Tibial nerve (tissue), 4 donors: ENCODE measurements at places on chromosomes 6 and 20.
A peak's percentile ranks its signal among the peaks of the same experiment; 100 is the strongest.

GRCh38 chr6:100096936-100097335, 102.9 kb upstream of the MCHR2 start:
- H3K27me3 ChIP-seq, result no peaks in the 10 kb centered on the region
- DNase-seq, result no peak
- no peak overlapping the region for H3K27ac ChIP-seq
- no peaks in the 10 kb centered on the region for H3K36me3 ChIP-seq

GRCh38 chr20:3296261-3297078, 57.5 kb upstream of the SLC4A11 start:
- no peak overlapping the region for H3K4me3 ChIP-seq
- no peaks in the 10 kb centered on the region for H3K4me1 ChIP-seq
- peaks cover 97% of the 10 kb centered on the region for H3K36me3 ChIP-seq
- peak overlapping the region; percentile 13 for H3K27ac ChIP-seq

DNA sequence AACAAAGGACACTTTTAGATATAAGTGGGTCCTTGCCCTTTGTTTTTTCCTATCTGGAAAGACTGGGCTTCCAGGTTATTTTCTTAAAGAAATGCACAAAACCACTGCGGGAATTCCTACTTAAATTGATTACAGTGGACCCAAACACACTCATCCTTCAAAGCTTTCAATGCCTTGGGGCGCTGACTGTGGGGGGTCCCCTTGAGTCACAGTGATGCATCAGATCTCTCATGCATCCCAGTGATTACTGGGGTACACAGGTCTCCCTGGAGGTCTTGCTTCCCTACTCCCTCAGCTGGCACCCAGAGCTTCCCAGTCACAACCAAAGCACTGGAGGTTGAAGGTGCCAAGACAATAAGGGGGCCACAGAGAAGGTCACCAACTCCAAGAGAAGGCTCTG, 20.7 kb downstream of the ABHD12 start:
- H3K27ac ChIP-seq, result peak overlapping the region; percentile 95
- peaks cover 20% of the 10 kb centered on the region for H3K4me1 ChIP-seq
- H3K27me3 ChIP-seq, result no peaks in the 10 kb centered on the region
- no peaks in the 10 kb centered on the region for H3K36me3 ChIP-seq

DNA sequence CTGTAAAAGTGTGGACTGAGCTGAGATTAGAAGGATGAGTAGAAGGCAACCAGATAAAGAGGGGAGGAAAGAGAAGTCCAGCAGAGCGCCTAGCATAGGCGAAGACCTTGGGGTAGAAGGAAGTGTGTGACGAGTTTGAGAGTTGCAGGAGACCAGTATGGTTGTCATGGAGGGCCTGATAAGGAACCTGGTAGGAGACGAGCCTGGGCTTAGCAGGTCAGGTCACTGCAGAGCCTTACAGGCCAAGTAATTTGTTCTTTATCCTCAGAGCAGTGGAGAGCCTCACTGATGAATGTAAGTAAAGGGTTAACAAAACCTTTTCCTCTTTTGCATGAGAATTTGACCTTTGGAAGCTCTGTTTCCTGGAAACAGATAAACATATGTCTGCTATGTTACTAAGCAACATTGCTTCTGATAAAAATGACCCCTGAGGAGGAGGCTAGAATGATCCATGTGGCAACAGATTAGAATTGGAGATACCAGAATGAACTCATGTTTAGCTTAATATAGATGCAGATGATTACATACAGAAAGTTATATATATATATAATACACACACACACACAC, 2.9 kb upstream of the TMEM74B start:
- H3K27ac ChIP-seq, result no peak overlapping the region
- no peaks in the 10 kb centered on the region for H3K36me3 ChIP-seq
- H3K4me1 ChIP-seq, result peaks cover 12% of the 10 kb centered on the region

- peaks cover 30% of the 10 kb centered on the region for H3K27me3 ChIP-seq
- H3K4me3 ChIP-seq, result peak overlapping the region; percentile 28
- H3K4me1 ChIP-seq, result peaks cover 18% of the 10 kb centered on the region
- no peaks in the 10 kb centered on the region for H3K36me3 ChIP-seq
These were observed 162.1 kb upstream of the ZNF337 start for GRCh38 chr20:25858495-25859425.

DNA sequence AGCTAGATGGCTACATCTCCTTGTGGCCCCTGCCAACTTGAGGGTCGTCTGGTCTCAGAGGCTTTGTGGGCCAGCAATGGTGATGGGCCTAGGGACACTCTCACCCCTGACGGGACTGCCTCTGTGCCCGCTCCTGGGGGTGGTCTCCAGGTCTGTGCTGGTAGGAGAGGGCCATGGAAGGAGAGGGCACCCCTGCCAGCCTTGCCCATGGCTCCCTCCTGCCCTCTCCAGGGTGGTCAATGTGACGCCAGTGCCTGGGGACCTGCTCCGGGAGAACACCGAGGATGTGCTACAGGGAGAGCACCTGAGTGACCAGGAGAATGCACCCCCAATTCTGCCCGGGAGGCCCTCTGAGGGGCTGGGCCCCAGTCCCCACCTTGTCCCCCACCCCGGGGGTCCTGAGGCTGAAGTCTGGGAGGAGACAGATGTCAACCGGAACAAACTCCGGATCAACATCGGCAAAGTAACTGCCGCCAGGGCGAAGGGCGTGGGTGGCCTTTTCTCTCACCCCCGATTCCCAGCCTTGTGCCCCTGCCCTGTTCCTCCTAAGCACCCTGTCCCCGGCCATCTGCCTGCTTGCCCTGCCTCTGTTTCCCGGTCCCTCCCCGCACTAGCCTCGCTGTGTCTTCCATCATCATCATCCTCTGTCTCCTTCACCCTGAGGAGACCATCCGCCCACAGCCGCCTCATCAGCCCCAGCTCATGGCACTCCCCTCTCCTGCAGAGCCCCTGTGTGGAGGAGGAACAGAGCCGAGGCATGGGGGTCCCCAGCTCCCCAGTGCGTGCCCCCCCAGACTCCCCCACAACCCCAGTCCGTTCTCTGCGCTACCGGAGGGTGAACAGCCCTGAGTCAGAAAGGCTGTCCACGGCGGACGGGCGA, 15.8 kb downstream of the TTBK1 start:
- no peak overlapping the region for H3K27ac ChIP-seq
- no peak for DNase-seq
- no peaks in the 10 kb centered on the region for H3K36me3 ChIP-seq
- H3K4me3 ChIP-seq, result no peak overlapping the region
- peaks cover 16% of the 10 kb centered on the region for H3K27me3 ChIP-seq

GRCh38 chr6:37865504-37865903, 46.0 kb downstream of the ZFAND3 start:
- peaks cover 12% of the 10 kb centered on the region for H3K4me1 ChIP-seq
- no peak for DNase-seq
- H3K27me3 ChIP-seq, result no peaks in the 10 kb centered on the region
- no peak overlapping the region for H3K27ac ChIP-seq

DNA sequence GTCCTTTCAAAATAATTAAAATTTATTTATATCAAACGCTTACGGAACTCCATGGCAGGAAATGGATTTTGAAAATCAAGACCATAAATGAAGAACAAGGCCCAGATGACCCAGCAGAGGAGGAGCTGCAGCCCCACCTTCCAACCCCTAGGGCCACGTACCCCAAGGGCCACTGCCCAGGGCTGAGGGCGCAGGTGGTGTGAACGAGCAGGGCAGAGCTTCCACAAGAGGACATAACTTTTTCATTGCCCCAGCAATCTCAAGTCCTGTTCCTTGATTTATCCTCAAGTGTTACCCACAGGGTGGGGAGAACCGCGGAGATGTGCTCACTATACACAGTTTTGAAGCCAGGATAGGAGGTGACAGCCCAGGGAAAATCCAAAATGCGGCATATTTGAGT, 42.8 kb downstream of the PSMG4 start:
- H3K36me3 ChIP-seq, result peaks cover 19% of the 10 kb centered on the region
- H3K4me1 ChIP-seq, result no peaks in the 10 kb centered on the region
- H3K4me3 ChIP-seq, result no peak overlapping the region
- no peak for DNase-seq

DNA sequence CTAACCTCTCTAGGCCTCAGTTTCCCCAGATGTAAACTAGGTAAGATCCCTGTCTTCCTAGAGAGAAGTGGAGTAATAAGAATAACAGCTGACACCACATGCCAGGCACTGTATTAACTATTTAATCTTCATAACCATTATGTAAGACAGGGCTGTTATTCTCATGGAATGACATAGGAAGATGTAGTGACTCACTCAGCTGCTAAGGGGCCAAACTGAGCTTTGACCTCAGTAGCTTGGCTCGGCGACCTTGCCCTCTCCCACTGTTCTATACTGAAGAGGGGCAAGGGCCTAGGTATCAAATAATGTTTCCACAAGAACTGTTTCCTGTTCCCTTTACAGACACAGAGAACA, 2.9 kb upstream of the MDGA1 start:
- DNase-seq, result no peak
- no peak overlapping the region for H3K27ac ChIP-seq
- H3K4me1 ChIP-seq, result no peaks in the 10 kb centered on the region
- no peaks in the 10 kb centered on the region for H3K36me3 ChIP-seq

DNA sequence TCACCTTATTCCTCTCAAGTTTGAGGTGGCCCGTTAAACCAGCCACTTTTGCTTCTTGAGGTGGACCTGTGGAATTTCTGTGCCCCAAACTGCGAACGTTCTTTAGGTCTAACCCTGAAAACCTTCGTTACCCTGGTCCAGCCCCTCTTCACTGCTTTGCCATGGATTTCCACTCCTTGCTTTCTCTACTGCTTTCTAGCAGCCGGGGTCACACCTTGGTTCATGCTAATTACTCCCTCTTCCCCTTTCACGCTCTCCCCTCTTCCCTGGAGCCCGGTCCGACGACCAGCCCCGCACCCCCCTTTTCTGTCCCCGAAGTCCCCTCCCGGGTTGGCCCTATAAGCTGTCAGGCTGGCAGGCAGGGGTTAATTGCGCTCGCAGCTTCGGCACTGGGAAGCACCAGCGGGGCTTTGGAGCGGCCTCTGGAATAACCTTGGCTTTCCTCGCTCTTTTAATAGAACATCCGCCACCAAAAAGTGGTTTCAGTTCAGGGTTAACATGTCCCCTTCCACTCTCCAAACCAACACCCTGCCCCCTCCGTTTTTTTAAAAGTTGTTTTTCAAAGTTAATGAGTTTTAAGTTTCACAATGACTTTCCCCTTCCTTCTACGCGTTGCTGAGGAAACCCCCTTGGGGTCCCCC, 1.4 kb upstream of the HIVEP1 start:
- peaks cover 22% of the 10 kb centered on the region for H3K4me1 ChIP-seq
- H3K27ac ChIP-seq, result peak overlapping the region; percentile 97
- peak; percentile 36 for DNase-seq
- H3K4me3 ChIP-seq, result peak overlapping the region; percentile 85
- H3K36me3 ChIP-seq, result no peaks in the 10 kb centered on the region

- H3K27ac ChIP-seq, result no peak overlapping the region
- no peak overlapping the region for H3K4me3 ChIP-seq
- H3K4me1 ChIP-seq, result no peaks in the 10 kb centered on the region
- DNase-seq, result no peak
- H3K27me3 ChIP-seq, result no peaks in the 10 kb centered on the region
- H3K36me3 ChIP-seq, result no peaks in the 10 kb centered on the region
These were observed 38.0 kb upstream of the ECHDC1 start for GRCh38 chr6:127381384-127381783.

- no peaks in the 10 kb centered on the region for H3K36me3 ChIP-seq
- H3K27me3 ChIP-seq, result peaks cover 16% of the 10 kb centered on the region
- peak overlapping the region; percentile 33 for H3K27ac ChIP-seq
- peaks cover 20% of the 10 kb centered on the region for H3K4me1 ChIP-seq
- H3K4me3 ChIP-seq, result no peak overlapping the region
These were observed 2.4 kb downstream of the F13A1 start for GRCh38 chr6:6317825-6318733.

DNA sequence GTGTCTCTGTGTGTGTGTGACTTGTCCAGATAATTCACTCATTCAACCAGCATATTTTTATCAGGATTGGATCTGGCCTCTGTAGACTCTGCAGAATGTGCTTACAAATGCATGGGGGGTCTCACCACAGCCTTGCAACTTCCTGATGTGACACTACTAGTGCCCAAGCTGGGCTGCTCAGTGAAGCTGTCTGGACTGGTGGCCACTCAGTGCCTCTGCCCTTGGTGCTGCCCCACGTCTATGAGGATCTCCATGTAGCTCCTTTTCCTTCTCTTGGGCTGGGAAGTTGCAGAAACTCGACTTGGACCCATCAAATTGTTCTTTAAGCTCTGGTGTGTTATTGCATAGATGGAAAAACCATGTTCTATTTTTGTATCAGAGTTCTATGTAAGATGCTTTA, 75.8 kb downstream of the NRN1 start:
- no peaks in the 10 kb centered on the region for H3K27me3 ChIP-seq
- H3K4me1 ChIP-seq, result no peaks in the 10 kb centered on the region
- DNase-seq, result no peak
- no peak overlapping the region for H3K27ac ChIP-seq
- no peaks in the 10 kb centered on the region for H3K36me3 ChIP-seq
- H3K4me3 ChIP-seq, result no peak overlapping the region

GRCh38 chr6:51049983-51050877, 231.6 kb downstream of the TFAP2B start:
- no peaks in the 10 kb centered on the region for H3K27me3 ChIP-seq
- H3K4me1 ChIP-seq, result no peaks in the 10 kb centered on the region
- DNase-seq, result no peak

GRCh38 chr6:106325336-106326178, at the start of gene ATG5:
ATG5 (minus strand) TSS chr6:106325760; CDS start chr6:106316208, 9,552 bp downstream.
- peak; percentile 98 for DNase-seq
- no peaks in the 10 kb centered on the region for H3K36me3 ChIP-seq
- H3K27me3 ChIP-seq, result no peaks in the 10 kb centered on the region

DNA sequence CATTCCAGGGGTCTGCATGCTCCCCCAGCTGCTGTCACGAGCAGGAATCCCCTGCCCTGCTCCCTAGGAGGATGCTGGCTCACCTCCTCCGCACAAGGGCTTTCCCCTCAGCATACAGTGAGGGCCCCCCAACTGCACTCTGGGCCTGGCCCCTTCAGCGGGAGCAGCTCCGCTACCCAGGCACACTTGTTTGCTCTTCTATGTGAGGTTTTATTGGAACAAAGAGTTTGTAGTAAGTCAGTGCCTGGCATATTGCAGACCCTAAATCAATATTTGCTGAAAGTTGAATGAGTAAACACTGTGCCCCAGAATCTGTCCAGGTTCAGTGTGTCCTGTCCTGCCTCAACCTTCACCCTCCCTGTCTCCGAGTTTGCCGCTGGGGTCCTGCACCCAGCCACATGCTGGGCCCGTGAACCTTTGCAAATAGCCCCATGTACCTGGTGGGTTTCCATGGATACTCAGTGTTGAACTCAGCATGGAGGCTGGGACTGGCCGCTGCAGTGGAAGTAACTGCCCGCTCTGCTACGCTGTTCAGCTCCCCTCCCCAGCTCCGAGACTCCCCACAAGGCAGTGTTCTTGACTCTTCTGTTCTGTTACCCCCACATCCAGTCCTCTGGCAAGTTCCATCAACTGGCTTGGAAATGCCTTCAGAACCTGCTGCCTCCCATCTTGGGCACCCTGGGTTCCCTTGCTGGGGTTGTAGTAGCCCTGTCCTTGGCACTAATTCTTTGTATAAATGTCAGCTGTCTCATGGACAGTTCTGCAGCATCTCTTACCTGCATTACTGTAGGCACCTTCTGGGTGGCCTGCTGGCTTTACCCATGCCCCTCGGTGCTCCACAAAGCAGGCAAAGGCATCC, 15.7 kb downstream of the SLC22A1 start:
- no peak overlapping the region for H3K27ac ChIP-seq
- H3K4me3 ChIP-seq, result no peak overlapping the region
- H3K36me3 ChIP-seq, result no peaks in the 10 kb centered on the region
- H3K4me1 ChIP-seq, result peaks cover 4% of the 10 kb centered on the region
- H3K27me3 ChIP-seq, result no peaks in the 10 kb centered on the region
- DNase-seq, result no peak

GRCh38 chr6:122832459-122832858, 43.4 kb downstream of the SMPDL3A start:
- H3K36me3 ChIP-seq, result no peaks in the 10 kb centered on the region
- no peaks in the 10 kb centered on the region for H3K4me1 ChIP-seq
- H3K4me3 ChIP-seq, result no peak overlapping the region
- H3K27ac ChIP-seq, result no peak overlapping the region
- H3K27me3 ChIP-seq, result no peaks in the 10 kb centered on the region

GRCh38 chr6:150725795-150726194, 126.1 kb downstream of the PLEKHG1 start:
- H3K4me1 ChIP-seq, result peaks cover 2% of the 10 kb centered on the region
- no peaks in the 10 kb centered on the region for H3K27me3 ChIP-seq
- no peak overlapping the region for H3K27ac ChIP-seq
- H3K36me3 ChIP-seq, result no peaks in the 10 kb centered on the region
